ENCODE measurements at places on chromosomes 6 and 20.
A peak's percentile ranks its signal among the peaks of the same experiment; 100 is the strongest.

GRCh38 chr6:75267461-75267860, 17.1 kb downstream of the TMEM30A start:
- no peak for DNase-seq

DNA sequence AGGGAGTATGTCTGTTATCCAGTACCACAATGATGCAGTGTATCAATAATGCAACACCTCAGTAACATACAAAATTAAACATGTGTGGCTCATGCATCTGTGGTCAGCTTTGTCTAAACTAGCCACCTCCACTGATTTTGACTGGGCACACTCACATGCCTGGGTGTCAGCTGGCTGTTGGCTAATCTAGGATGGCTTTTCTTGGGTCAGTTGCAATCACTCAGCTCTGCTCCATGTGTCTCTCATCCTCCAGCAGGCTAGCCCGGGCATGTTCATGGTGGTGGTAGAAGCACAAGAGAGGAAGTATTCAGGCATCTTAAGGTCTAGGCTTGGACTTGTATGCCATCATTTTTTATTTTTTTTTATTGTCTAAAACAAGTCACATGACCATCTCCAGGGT, 59.3 kb upstream of the JAG1 start:
- DNase-seq = no peak

- DNase-seq = no peak
Observed at GRCh38 chr20:10497791-10498190, 62.7 kb downstream of the SLX4IP start.

DNA sequence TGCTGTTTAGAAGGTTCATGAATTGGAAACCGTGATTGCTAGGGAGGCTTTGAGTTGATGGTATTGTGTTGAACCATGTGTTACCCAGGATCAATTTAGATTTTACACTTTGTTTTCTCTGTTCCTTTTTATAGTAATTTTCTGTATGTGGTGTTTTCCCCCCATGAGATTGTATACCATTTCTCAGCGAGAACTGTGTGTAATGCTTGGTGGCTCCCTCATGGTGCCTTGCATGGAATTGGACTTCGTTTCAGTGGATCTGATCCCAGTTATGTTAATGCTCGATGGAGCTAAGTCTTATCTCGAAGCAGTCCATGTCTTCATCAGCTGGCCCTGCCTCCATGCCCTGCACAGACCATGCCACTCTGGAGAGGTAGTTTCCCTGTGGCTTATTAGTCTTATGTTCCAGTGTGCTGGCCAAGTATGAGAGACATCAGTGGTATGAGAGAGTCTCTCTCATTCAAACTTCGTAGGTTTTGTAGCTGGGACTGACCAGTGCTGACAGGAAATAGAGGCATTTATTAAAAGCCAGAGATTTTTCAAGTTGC, 18.7 kb downstream of the PTPN1 start:
- no peak for DNase-seq

- no peak for DNase-seq
Observed at GRCh38 chr6:140003217-140003616, 628.8 kb upstream of the CITED2 start.

GRCh38 chr20:43942667-43943285, 28.1 kb downstream of the TOX2 start:
- peak; percentile 39 for DNase-seq

DNA sequence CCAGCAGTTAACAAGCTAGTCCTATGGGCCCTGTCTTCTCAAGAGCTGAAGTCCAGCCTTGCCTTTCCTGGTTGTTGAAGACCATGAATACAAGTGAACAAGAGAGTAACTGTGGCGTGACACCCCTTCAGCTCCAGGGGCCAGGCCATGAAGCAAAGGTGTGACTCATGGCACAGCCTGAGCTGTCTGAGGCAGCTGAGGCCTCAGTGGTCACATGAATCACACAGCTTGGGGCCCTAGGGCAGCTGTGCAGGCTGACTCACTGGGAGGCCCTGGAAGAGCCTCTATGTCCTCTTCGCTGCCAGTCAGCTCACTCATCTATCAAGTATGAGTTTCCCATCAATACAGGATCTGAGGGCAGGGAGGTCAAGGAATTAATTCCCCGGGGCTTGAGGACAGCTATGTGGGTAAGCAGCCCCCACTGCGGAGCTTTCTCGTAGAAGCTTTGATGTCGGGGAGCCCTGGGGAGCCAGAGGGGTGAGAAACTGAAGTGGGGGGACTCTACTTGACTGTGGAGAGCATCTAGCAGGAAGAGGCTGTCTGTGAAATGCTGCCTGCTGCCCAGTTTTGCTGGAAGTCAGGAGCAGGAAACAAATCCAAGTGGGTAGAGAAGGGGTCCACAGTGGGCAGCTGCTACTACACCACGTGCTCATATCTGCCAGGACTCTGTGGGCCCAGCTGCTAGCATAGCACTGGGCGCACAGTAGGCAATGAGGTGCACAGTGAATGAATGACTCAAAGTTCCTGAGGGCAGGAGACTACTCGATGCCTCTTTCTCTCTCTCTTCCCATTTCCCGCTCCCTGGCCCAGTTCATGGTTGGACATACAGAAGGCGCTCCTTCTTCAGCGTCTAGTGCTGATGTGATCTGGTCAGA, 13.7 kb upstream of the FAM83C start:
- peak; percentile 37 for DNase-seq

- no peak for DNase-seq
Observed at GRCh38 chr6:156598071-156598854, 178.9 kb upstream of the ARID1B start.

- DNase-seq = no peak
Observed at GRCh38 chr6:37741757-37742400, 44.2 kb upstream of the MDGA1 start.

DNA sequence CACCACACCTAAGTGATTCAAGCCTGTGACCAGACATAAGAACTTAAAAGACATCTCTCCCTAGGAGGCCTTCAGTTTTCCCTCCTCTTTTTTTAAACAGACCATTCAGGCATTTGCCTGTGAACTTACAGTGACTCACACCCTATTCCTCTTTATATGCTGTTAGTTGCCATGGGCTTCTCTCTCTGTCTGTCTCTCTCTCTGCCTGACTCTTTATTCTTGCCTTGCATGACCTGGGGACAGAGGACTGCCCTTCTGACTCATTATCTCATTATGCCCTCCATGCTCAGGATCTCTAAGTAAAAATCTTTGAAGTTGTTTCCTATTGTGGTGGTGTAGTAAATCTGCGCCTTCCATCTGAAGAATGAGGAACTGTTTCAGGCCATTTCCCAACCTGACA, 442.2 kb upstream of the MAN1A1 start:
- DNase-seq = no peak

- DNase-seq = no peak
Observed at GRCh38 chr6:52635049-52635577, 35.8 kb upstream of the TMEM14A start.

DNA sequence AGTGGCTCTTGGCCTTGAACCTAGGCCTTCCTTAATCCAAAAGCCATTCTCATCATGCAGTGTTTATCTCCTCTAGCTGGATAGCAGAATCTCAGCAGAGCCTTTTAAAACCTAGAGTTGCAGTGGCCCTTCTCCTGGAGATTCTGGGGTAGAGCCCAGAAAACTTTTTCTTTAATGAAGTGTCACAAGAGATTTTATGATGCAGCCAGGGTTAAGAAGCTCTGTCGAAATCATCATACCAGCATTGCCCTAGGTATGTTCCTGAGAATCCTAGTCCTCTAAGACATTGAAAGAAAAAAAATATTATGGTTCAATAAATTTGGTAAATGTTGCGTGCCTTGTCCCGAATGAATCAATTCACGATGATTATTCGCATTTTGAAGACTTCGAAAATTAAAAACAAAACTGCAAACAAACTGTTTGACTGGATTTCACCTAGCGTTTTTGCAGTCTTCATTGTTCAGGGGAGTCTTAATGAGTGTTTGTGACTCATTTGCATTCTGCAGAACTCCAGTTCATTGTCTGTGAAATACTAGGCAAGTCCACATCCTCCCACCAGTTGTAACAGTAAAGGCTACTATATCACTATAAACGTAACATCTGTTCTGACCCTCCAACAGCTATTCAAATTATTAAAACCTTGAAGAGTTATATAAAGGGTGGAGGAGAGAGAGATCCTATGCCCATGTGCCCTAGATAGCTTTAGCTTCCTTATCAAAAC, 198.6 kb downstream of the UST start:
- no peak for DNase-seq

DNA sequence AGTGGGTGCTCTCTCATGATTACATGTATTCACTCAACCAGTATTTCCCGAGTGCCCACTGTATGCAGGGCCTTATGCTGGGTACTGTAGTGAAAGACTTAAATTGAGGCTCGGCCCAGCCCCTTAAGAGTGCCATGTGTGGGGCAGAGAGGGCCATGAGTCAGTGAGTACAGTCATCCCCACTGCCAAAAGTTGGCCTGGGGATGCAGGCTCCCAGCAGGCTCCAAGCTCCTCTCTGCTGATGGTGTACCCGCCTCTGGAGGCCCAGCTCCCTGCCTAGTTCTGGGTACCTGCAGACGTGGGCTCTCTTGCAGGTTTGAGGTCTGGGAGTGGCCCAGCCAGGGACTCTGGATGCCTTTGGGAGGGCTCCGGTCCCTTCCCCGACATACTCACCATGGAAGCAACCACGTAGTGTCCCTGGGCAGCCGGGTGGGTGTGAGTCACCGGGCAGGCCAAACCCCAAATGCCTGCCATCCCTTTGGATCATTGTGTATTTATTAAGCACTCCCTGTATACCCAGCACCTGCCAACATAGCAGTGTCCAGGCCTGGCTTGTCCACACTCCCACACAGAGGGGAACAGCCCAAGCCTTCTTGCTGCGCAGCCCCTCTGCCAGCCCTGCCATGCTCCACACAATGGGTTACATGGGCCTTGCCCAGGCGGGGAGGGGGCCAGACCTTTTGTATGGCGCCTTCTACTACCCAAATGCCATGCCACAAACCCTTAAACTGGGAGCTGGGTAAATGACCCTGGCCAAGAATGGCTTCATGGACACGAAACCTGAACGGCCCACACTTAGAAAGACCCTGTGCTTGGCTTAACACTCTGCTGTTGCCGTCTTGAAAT, 153.6 kb downstream of the VEGFA start:
- DNase-seq = no peak

GRCh38 chr6:43712579-43712978, 25.0 kb upstream of the MRPS18A start:
- DNase-seq = no peak

DNA sequence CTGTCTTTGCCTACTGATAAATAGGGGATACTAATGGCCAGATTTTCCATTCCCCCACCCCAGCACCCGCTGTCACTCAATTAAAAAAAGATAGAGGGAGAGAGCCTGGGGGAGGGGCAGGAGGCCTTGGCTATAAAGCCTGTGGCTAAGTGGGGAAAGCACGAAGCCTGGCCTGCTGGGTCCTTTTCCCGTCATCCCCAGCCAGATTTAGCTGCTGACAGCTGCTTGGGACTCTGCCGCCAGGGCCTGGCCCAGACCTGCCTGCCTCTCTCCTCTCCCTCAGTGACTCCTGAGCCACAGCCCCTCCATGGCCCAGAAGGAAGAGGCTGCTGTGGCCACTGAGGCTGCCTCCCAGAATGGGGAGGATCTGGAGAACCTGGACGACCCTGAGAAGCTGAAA, at the start of gene APOBEC2:
APOBEC2 (plus strand) TSS at position 162 of the 400 bp plus-strand sequence; CDS start at position 308, 146 bp downstream.
- DNase-seq = no peak

GRCh38 chr6:42350911-42351310, 100.8 kb downstream of the TRERF1 start:
- no peak for DNase-seq

- DNase-seq = no peak
Observed at GRCh38 chr20:24614341-24614740, 144.9 kb downstream of the SYNDIG1 start.

- DNase-seq = no peak
Observed at GRCh38 chr6:107629548-107630129, 139.7 kb downstream of the SOBP start.

GRCh38 chr6:136753624-136754023, 38.7 kb downstream of the MAP3K5 start:
- peak; percentile 83 for DNase-seq

DNA sequence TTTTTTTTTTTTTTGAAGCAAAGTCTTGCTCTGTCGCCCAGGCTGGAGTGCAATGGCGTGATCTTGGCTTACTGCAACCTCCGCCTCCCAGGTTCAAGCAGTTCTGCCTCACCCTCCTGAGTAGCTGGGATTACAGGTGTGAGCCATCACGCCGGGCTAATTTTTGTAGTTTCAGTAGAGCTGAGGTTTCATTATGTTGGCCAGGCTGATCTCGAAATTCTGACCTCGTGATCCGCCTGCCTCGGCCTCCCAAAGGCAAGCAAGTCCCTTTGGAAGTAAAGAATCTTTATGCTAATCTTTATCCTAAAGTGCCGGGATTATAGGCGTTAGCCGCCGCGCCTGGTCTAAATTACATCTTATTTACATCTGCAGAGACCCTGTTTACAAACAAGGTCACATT, 1.5 kb downstream of the PSMG4 start:
- no peak for DNase-seq

DNA sequence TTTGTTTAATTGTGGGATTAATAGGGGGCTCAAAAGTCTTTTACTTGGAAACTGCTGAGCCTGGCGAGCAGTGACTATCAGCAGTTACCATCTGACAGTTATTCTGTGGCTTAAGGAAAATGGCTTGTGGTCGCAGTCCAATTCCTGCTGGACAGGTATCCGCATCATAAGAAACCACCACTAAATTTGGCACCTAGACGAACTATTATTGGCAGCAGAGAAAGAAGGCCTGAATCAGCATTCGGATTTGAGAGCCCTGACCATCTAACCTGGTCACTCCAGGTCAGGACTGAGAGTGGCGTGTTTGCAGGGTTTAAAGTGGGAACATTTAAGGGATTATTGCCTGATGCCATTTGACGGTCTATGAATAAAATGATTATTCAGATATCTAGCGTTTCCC, 146.4 kb downstream of the RPS12 start:
- DNase-seq = no peak

DNA sequence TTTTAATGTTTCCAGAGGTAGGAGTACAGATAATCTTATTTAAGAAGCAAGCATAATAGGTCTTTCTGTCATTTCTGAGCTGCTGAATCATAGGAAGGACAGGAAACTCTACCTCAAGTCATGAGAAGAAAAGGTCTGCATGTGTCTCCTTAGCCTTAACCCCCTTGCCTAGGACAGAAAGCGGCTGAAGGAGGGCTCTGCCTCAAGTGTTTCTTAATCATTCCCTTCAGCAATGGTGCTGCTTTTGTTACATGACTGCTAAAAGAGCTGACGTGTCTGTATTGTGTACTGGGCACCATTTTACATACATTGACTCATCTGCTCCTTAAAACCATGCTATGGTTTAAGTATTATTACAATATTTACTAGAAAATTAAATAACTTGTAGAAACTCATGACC, 564.0 kb upstream of the AGPAT4 start:
- DNase-seq = no peak

DNA sequence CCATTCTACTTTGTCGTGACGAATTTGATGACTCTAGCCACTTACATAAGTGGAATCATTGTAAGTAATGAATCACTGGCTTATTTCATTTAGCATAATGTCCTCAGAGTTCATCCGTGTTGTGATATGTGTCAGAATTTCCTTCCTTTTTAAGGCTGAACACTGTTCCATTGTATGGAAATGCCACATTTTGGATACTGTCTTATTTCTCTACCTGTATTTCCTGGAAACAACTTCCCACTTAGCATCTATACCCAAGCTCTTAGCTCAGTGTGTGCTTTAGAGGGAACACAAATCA, 28.8 kb upstream of the GGTLC1 start:
- no peak for DNase-seq

All from CD4-positive, alpha-beta T cell treated with Interleukin-6 for 4 hours (primary cell).